ENCODE measurements at places on chromosomes 7 and 10.

GRCh38 chr10:120396228-120396627 lies 60.8 kb upstream of the PLPP4 start:
- no peak for DNase-seq

DNA sequence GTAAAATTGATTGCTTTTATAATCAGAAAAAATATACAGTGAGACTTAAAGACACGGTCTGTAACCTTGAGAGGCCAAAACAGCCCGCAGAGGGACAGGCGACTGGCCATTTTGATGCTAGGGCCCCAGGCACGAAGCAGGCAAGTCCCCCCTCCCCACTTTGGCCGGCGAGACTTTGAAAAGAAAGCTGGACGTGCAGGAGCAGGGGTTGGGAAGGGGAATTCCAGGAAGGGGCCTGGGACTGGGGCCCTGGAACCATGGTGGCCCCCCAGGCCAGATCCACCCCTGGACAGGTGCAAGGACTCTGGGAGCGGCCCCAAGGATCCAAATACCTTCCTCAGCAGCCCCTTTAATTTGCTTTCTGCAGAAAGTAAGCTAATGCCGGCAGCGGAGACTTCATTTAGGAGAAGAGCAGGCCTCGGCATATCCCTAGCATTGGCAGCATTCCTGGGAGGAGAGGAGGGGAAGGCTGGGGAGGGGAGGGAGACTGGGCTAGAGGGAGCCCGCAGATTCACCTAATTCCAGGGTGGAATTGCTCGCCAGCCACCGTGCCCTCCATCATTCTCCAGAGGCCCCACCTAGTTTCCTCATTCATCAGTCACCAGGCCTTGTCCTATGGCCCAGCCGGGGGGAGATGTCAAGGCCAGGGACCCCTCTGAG lies 24.9 kb upstream of the TNRC18 start:
- DNase-seq = no peak

- DNase-seq = no peak
Measured at GRCh38 chr10:124952123-124952522, 10.2 kb downstream of the ZRANB1 start.

- no peak for DNase-seq
Measured at GRCh38 chr10:123451618-123452245, 214.4 kb upstream of the GPR26 start.

GRCh38 chr7:50534690-50535290 lies 30.4 kb downstream of the DDC start:
- peak; percentile 97 for DNase-seq

- no peak for DNase-seq
Measured at GRCh38 chr7:8143151-8143874, 118.7 kb downstream of the ICA1 start.

DNA sequence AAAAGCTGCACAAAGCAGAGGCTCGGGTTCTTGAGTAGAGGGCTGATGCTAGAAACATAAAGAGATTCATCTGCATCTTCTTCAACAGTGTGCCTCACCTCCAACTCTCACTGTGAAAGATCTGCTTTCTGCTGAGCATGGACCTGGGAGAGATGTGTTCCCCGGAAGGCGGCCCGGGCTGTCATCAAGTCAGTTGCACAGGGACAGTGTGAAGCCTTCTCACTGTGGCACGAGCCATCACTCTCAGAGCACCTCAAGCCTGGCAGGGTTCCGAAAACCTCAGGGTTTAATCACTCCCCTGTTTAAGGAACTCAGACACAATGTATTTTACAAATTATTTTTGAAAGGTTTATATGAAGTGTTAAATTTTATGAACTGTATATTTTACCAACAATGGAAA lies 98.7 kb downstream of the RBM20 start:
- DNase-seq = no peak

DNA sequence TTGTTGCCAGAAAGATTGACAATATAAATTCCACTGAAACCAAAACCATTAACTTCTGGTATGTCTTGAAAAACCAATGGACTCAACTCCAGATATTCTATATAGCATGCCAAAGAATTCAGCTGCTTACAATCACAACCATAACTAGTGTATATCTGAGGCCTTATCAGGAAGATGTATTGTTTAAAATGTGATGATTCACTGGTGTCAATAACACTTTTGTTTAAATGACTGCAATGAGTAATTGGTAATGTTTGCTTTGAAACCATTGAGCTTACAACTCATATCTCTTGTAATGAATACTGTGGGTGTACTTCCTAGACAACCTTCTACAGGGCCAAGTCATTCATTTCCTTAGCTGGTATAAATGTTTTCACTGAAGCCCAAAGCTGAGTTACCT lies 727.9 kb upstream of the KCND2 start:
- DNase-seq = peak; percentile 4

DNA sequence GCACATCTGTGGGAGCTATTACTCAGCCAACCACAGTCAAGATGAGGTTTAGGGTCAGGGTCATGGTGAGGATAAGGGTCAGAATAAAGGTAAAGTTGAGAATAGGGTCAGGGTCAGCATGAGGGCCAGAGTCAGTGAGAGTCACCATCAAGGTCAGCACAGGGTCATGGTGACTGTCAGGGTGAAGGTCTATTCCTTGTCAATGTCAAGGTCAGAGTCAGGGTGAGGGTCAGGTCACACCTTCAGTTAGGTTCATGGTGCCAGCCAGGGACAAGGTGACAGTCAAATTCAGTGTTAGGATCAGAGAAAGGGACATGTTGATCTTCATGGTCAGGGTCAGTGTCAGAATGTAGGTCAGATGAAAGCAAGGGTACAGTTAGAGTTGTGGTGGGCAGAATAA lies 14.1 kb downstream of the MRPS24 start:
- no peak for DNase-seq

GRCh38 chr7:77759294-77759889 lies 38.8 kb downstream of the TMEM60 start:
- DNase-seq = peak; percentile 63

- no peak for DNase-seq
Measured at GRCh38 chr10:29627201-29628132, 7.3 kb downstream of the SVIL start.

- no peak for DNase-seq
Measured at GRCh38 chr7:124698964-124699363, 66.6 kb downstream of the GPR37 start.

DNA sequence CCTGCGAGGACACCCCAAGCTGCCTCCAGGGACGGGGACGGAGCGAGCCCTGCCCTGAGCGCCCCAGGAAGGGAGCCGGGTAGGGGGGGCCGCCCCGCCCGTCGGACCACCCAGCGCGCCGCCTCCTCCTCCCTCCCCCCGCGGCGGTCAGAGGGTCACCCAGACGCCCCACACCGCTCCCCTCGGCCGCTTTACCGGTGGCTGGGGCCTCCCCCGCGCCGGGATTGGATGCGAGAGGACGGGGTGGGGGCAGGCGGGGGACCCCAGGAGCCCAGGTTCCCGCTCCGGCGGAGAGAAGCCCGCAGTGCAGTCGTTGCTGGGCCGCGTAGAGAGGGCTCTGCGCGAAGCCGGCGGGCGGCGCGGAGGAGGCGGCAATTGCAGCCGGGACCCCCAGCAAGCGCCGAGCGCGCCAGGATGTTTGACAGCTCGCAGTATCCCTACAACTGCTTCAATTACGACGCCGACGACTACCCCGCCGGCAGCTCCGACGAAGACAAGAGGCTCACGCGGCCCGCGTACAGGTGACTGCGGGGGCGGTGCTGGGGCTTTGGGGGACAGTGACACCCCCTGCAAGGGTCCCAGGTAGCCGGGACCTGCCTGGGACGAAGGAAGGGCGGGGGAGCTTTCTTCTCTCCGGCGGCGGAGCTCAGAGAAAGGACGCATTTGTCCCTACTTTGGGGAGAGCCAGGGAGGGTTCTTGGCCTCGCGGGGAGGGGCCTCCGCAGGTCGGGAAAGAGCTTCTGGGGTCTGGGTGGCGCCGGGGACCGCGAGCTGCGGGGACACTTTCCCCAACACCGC lies at the start of gene FOXL3:
Gene FOXL3 (plus strand): TSS at position 415 of the 798 bp plus-strand sequence. CDS start 0 bp downstream, at position 415.
- no peak for DNase-seq

DNA sequence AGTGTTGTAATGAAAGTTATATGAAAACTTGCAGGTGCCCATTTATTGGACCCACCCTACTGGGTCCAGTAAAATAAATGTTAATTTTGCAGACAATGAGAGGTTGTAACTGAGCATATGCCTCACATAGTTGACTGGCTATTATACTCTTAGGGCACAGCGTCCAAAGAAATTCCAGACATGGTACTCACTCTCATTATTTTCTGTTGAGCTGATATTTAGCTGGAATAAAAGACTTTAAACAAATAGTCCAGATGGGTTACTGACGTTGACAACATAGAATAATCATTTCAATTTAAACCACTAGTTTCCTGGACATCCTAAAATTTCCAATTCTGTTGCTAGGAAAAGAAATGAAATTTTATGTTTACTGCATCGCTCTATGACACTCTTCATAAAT lies 174.5 kb downstream of the ZNF365 start:
- DNase-seq = no peak

GRCh38 chr10:26960308-26960707 lies 99.5 kb upstream of the ABI1 start:
- no peak for DNase-seq

DNA sequence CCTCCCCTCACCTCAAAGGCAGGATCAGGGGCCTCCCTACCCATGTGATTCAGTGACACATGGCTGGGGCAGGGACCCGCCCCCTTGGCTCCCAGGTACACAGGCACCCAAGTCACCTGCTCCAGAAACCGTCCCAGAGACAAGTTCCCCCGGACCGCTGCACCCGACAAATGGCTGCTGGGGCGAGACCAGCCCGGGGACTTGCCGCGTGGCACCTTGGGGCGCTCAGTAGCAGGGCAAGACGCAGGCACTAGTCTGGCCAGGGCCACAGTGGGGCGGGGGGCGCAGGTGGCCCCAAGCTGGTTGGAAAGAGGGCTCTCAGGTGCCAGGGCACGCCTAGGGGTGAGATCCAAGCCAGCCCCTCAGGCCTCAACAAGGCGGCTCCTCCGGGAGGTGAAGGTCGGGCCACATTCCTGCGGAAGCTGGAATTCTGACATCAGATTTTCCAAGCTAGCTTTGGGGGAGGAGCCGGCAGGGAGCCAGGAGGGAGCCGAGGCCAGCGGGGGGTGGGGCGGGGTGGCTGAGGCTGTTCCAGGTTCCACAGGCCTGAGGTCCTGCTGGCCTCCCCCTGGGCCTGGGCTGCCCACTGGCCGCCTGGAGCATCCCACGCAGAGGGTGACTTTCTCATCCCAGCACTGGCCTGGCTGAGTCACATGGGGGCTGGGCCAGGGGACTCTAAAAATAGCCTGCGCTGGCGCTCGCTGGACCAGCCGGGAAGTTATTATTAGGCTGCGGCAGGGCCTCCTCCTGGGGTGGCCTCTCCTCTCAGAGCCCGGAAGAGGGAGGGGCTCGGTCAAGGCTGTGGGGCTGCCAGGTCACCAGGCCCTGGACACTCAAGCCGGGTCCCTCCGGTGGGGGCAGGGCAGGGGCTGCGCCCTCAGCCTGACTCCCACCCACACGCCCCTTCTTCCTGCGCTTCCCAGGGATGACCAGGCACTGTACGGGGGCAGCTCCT lies 20.5 kb upstream of the INPP5A start:
- DNase-seq = peak; percentile 93

GRCh38 chr7:108404509-108405420 lies 51.5 kb downstream of the NRCAM start:
- DNase-seq = no peak

GRCh38 chr7:75856536-75856935 lies 22.3 kb upstream of the RHBDD2 start:
- no peak for DNase-seq

- DNase-seq = no peak
Measured at GRCh38 chr7:97005183-97006054, at the start of gene DLX6. Gene DLX6 (plus strand): TSS chr7:97005553. CDS start chr7:97005978, 425 bp downstream.

- no peak for DNase-seq
Measured at GRCh38 chr7:80940539-80941207, 21.8 kb upstream of the SEMA3C start.

- DNase-seq = no peak
Measured at GRCh38 chr7:35787925-35788324, 12.9 kb upstream of the SEPTIN7 start.

- DNase-seq = no peak
Measured at GRCh38 chr7:107036535-107036934, 8.0 kb upstream of the PRKAR2B start.

DNA sequence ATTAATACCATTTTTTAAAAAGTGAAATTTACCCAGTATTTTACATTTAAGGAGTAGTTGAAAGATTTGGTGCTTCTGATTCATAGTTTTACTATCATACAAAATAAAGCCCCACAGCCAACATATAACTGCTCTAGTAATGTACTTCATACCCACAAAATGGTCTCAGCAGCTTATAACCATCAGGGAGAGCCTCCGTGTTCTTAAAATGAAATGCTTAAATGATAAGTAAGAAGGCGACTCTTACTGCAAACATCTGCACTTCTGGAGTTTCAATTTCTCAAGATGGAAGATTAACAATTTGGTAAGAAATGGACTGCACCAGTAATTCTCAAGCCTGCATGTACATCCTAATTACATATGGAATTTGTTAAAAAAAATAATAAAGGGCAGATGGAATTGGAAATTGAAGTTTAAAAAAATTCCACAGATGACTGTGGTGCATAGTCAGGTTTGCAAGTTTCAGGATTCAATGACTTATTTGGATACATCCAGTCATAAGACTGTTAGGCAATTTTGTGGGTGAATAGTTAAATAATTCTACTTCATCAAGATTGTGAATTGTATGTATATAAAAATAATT lies 461.0 kb downstream of the KIF20B start:
- DNase-seq = peak; percentile 82

- DNase-seq = peak; percentile 97
Measured at GRCh38 chr10:29598851-29599311, 35.9 kb downstream of the SVIL start.

GRCh38 chr10:120012131-120012400 lies 119.5 kb downstream of the SEC23IP start:
- DNase-seq = no peak

DNA sequence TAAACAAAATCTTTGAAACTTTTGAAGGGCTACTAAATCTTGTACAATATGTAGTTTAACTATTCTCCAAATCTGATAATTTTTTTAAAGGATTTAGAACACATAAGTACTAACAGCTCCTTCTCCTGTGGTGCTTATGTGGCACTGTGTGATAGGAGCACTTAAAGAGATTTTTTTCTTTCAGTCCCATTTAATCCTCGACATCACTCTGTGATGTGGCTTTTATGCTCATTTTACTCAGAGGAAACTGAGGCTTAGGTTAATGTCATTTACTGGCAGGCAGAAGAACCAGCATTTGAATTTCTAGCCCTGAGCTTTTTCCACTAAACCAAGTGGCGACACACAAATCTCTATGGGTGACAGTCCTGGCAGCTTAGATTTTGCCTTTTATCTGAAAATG lies 92.4 kb downstream of the SAMD9 start:
- no peak for DNase-seq

- DNase-seq = no peak
Measured at GRCh38 chr7:119594956-119595355, 678.0 kb upstream of the KCND2 start.

GRCh38 chr10:17671307-17671706 lies 27.4 kb downstream of the STAM start:
- no peak for DNase-seq

DNA sequence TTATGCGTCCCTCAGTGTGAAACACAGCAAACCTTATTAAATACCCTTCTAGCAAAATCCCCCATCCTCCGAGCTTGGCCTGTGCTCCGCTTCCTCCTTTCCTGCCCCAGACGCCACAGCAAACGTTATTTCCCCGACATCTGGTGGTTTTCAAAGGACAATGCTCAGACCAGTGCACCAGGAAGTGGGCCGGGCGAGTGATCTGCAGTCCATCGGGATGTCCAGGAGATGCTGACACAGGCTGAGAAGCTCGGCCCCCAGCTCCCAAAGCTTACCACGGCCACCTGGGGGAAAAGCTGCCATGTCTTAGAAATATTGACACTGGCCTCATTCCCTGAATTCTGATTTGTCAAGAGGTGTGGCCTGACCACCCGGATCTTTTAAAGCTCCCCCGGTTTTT lies 129.5 kb downstream of the PTPRN2 start:
- DNase-seq = no peak
